ENCODE measurements at places on chromosomes 3 and 15. TPM values are rescaled to one million over a fixed set of nuclear protein-coding genes. Genes with fewer than 3 reads are reported as not detected.
A peak's percentile ranks its signal among the peaks of the same experiment; 100 is the strongest.

GRCh38 chr3:172379372-172379771 is 68.9 kb downstream of the GHSR start:
- peak; percentile 19 for DNase-seq

DNA sequence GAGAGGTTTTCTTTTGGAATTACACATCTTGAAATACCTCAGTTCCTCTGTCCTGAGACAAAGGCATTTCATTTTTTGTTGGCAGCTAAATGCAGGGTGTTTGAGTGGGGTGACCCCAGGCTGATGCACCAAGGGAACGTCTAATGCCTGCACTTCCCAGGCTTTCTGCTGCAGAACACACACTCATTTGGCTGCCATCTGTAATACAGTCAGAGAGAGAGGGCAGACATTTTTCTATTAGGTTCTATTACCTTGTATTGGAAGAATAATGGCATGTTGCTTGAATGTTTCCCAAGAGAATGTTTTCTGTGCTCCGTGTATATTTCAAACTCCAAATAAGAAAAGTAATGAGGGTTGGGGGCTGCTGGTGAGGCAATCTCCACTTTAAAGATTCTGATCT is 87.1 kb downstream of the PTPRG start:
- peak; percentile 28 for DNase-seq

DNA sequence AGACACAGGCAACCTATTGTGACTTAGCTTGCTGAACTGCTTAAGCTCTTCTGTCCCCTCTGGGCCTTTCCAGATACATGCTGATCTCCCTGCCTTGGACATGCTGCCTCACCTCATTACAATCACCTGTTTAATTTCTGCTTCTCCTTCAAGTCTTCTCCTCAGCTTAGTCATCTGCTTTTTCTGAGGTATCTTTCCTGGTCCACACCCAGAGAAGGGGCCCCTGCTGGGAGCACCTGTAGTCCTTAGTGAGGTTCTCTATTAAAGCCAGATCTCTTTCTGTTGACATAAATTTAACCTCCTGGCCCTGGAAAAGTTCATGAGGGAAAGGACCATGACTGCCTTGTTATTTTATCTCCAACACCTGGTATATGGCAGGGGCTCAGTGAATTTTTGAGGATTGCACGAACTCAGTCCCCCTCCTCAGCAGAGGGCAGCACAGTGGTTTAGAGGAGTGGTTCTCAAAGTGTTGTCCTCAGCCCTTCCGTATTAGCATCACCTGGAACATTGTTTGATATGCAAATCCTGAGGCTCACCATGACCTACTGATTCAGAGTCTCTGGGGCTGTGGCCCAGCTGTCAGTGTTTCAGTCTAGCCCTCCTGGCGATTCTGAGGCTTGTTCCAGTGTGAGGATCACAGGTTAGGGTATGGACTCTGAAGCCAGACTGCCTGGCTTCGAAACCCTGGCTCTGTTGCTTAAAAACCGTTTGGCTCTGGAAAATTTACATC is 12.7 kb downstream of the COL6A6 start:
- no peak for DNase-seq

GRCh38 chr3:52934630-52935530 is 37.5 kb upstream of the STIMATE start:
- peak; percentile 64 for DNase-seq

DNA sequence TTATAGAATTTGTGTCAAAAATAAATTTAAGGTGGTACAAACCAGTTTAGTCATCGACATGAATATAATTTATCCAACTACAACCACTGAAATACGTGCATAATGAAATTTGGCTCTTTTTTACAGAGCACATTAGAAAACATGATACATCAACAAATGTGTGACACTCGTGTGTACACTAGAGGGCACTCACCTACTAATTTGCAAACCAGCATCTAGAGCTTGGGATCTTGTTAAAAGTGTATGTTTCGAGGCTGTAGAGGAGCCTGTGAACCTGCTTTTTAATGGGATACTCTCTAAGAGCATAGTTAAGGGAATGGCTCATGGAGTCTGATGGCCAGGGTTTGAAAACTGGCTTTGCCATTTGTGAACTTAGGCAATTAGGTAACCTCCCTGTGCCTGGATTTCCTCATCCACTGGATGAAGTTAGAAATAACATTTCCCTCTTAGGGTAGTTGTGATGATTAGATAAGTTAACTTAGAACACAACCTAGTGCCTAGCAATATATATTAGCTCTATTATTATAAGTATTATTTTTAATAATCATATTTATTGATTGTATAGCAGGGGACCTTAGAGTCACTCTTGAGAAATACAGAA is 8.8 kb upstream of the CPOX start:
- peak; percentile 76 for DNase-seq

DNA sequence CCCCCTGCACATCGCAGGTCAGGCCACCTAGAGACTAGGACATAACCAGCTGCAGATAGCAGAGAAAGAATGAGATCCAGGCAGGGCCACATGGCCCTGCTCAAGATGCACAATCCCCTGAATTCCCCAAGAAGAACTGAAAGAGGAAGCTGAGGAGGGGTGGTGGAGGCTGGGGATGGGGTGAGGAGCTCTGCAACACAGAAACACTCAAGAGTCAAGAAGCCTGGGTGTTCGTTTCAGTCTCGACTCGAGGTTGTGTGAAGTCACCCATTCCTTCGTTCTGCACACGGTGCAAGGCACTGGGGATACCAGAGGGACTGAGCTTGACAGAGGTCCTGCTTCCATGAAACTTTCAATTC is 62.0 kb downstream of the TLE3 start:
- DNase-seq: no peak

GRCh38 chr3:31971607-31972006 is 9.5 kb downstream of the OSBPL10 start:
- DNase-seq: no peak

DNA sequence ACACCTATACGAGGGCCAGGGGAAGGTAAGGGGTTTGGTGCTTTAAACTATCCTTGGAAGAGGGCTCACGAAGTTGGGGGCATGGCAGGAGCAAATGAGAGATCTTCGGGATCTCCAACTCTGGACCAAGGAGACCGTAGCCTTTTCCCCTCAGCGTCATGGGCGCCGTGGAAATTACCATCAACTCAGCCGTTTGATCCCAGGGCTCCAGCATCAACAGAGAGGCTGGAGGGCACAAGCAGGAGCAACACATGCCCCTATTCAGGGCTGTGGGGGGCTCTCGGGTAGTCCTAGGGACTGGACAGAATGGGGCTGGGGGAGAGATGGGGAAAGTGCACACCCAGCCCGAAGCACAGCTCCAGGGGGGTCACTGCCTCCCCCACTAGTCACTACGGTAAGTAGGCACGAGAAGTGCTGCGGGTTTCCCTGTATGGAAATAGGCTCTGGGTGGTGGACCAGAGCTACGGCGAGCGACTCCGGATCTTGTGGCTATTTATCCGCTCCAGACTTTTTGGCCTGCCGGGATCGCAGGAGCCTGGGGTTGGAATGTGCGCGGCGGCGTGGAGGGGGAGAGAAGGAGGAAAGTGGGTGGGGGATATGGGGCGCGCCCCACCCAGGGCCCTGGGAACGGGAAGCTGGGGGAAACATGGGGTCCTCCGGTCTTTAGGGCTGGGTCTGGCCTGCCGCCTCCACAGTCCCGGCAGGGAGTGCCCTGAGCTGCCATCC is 539 bp upstream of the LAMB2 start:
- DNase-seq: peak; percentile 85

DNA sequence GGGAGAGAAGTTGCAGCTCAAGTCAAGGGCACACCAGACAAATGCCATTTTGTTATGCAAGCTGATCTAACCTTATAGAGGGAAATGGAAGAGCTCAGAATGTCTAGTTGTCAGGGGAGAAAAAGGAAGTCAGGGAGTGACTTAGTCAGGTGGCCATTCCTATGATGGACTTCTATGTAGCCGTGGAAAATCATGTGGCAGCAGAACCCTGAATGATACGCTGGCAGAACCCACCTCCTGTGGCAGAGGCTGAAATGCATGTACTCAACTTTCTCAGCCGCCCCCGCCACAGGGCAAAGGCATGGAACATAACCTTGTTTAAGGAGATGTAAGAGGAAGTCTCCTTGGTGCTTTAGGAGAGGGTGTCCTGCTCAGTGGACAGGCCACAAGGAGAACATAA is 37.7 kb upstream of the PARL start:
- DNase-seq: no peak

GRCh38 chr15:33131552-33132232 is 62.8 kb downstream of the FMN1 start:
- DNase-seq: peak; percentile 72

GRCh38 chr15:93200081-93200836 is 111.2 kb upstream of the RGMA start:
- DNase-seq: no peak

- no peak for DNase-seq
Observed at GRCh38 chr3:114376516-114377185, 82.8 kb downstream of the TIGIT start.

DNA sequence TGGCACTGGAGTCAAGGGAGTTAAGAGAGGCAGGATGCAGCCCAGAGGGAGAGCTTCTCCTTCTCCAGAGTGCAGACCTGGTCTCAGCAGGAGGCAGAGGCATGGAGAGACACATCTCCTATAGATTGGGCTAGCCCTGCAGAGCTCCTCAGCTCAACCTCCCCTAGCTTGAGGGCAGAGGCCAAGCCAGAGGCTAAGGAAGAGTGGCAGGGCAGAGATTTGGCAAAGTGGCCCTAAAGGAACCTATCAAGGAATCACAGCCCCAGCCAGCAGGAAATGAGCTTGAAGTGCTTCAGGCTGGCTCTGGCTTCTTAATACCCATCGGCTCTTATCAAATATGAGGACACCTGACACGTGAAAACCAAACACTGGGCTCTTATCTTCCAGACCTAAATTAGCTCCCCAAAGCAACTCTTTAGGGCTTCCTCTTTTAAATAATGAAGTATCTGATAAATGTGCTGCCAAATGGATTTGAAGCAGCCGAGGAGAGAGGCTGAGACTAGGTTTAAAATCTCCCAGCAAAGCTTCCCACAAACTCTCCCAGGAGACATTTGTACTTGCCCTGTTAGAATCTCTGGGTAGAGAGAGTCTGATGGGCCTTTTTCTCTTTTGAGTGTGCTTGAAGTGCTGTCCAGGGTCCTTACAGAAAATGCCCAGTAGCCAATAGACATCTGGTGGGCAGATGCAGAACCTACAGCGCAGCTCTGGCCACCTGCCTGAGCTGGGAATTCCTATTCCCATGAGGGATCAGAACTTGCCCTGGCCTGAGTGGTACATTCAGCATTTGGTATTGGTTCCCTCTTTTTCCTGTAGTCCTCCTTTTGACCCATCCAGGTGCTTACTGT is 271.4 kb downstream of the CLSTN2 start:
- peak; percentile 18 for DNase-seq

DNA sequence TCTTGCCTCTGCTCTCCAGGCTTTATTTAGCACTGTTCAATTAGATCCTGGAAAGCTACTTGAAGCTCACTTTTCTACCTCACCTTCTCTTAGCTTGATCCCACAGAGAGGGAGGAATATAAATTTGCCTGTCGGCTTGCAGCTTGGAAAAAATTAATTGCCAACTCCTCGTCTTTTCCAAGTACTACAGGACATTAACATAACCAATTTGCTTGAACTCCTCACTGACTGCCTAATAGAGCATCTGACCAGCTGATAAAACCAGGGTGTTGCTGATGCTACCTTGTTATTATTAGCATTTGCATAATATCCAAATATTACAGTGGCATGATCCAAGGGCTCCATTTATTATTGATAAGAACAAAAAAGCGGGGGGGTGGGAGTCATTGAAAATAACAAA is 561.8 kb downstream of the MCTP2 start:
- no peak for DNase-seq

- no peak for DNase-seq
Observed at GRCh38 chr3:37402351-37402750, 228.0 kb upstream of the LRRFIP2 start.

DNA sequence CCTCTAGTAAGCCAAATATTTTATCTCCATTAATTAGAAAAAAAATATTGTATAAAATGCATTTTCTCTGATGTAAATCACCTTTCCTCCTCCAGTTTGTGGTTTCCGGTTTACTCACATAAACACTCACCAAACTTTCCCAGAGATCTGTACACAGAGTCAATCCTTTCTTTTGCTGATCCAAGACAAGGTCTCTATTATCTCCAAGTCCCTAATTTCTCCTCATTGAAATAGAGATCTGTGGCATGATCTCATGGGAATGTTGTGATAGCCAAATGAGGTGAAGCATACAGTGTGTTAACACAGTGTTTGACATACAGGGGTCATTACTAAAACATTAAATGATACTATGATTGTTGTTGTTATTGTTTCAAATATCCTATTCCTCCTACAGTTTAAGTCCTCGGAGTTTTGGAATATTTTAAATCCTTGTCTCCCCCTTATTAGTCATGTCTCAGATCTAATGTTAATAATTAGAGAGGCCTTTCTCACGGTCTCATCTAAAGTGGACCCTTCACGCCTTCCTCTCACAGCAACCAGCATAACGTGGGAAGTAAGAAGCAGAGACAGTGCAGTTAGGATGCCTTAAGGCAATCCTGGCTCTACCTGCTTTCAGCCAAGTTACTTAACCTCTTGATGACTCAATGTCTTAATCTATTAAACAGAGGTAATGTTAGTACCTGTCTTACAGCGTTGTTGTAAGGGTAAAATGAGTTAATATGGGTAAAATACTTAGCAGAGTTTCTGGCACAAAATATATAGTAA is 333.3 kb downstream of the GRM7 start:
- DNase-seq: no peak

DNA sequence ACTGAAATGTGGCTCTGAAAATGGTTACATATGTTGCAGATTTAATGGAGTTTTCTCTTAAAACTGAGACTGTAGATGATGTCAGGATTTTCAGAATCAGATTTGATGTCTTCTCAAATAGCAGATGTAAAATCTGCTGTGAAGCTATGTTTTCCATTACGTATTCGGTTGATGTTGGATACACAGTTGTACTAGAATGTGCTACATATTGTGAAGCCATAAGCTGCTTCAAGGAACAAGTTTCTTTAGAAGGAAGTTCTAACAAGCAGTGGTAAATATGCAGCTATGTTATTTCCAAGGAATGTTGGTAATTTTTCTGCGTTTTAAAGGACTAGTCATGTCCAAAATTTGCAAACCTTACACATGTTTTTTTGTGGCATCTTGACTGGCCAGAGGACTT is 197.7 kb downstream of the RBMS3 start:
- peak; percentile 49 for DNase-seq

DNA sequence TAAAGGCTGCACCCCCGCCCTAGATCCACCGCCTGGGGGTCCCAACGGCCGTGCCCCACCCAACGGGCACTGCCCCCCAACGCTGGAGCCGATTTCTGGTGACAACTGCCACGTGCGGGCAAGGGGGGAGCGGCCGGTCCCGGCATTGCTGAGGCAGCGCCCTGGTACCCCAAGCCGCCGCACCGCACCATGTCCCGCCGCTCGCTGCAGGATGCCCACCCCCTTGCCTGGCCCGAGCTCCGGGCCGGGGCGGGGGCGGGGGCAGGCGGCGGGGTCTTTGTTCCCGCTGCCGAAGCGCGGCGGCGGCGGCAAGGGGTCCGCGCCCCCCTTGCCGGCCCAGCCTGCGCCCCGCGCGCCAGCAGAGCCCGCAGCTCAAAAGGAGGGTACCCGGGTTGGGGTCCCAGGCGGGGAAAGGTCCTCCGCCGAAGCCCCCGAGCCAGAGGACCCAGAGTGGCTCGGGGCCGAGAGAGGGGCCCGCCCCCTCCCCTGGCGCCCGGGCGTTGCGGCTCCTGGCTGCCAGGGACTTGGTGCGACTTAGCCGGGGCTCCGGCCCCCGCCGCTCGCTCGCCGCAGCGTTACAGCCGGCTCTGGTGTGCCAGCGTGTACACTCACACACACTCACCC is 678 bp downstream of the SEMA7A start:
- DNase-seq: no peak

Gene ZBTB47
- 10.9 TPM for total RNA-seq

Gene SAXO2
- not detected for total RNA-seq

Gene CCR8
- total RNA-seq: not detected

Gene SNX22
- total RNA-seq: under 0.01 TPM

Gene NOX5
- not detected for total RNA-seq

Gene OIP5
- total RNA-seq: 4.1 TPM

Gene CYP1A2
- not detected for total RNA-seq

Gene EXOG
- 12.8 TPM for total RNA-seq
